Stimulated activated CD8-positive, alpha-beta memory T cell treated with anti-CD3 and anti-CD28 coated beads, Interleukin-4, amount 100 ng/mL, for 1 hour (primary cell): ENCODE measurements at places on chromosomes 2 and 18.

GRCh38 chr18:3689091-3689490 is 239.1 kb downstream of the TGIF1 start:
- DNase-seq, result no peak

DNA sequence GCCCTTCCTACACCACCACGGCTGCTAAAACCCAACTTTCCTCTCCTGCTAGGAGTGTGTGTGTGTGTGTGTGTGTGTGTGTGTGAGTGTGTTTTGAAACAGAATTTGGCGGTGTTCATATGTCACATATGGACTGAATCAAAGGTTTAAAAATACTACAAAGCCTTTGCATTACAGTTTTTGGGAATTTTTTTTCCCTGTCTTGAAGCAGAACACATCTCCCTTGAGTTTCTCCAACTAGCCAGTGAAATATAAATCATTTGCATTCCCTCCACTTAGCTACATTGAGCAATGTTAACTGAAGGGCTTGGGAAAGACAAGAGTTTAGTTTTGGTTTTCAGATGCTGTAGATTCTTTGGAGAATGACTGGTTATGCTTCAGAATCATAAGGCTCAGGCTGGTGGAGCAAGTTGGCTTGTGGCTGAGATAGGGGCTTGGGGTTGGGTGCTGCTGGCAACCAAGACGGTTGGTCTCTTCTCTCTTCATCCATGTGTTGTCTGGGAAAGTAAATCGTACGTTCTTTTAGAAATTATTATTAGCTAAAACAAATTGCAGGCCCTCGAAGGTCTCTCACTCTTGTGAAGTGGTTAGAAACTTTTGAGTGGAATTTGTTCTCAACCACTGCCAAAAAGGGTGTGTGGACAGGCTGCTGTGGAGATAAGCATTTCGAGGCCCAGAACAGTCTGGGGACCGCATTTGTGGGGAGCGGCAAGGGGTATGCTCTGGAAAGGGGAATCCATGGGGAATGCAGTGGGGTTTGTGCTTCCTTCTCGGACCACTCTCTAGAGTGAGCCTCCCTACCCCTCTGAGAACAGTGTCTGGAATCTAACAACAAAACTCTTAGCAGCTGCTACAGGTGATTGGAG is 1.4 kb downstream of the NRP2 start:
- no peak for DNase-seq

GRCh38 chr2:573025-573424 is 104.2 kb downstream of the TMEM18 start:
- DNase-seq, result no peak

DNA sequence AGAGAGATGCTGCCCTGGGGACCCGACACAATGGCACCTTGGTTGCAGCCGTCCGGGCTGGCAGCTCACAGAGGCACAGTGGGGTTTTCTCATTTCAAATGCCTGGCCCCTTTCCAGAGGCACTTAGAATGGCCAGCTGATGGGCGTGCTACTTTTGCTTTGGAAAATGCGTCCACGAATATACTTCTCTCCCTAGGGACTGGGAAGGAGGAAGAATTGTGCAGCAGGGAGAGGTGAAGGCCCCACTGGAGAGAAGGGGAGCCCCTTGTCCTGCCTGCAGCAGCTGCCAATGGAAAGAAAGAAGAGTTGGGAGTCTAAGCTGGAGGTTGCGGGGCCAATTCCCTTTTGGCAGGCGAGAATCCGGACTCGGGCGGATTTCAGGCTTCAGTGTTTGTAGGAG is 1.1 kb upstream of the MAL start:
- DNase-seq, result no peak

DNA sequence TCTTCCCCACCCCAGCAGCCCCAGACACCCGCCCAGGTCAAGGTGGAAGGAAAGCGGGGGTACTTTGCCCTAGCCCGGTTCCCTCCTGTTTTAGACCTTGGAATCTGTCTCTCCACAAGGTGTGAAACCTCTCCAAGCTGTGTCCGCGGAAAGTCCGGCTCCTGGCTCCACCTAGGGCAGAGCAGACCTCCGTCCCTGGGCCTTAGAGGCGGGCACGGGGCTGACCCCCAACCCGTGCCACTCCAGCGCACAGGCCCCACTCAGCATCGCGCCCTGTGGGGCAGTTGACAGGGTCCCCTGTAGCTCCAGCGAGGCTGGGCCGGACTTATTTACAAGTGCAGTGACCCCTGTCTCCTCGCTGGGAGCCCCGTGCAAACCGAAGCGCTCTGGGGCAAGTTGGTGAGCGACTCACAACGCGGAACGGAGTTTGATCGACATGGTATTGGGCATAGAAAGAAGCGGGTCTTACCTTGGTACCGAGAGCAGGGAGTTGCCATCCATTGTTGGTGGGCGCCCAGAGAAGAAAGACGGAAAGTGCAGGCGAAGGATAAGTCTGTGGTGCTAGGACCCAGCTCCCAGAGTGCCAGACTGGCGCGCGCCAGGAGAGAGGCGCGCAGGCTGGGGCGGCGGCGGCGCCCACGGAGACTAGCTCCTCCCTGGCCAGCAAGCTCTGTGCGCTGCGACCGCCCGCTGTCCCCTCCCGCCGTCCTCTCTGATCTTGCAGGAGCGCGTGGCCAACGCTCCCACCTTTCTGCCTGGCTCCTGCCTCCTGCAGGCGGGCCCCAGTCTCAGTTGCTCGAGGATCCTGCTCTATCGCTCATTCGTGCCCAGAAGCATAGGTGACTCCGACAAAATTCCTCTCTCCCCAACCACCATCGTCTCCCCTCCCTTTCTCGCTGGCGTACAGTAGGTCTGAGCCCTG is at the start of gene SPHKAP:
Gene SPHKAP (minus strand): TSS at position 590 of the 922 bp plus-strand sequence. CDS start 89 bp downstream, at position 501.
- no peak for DNase-seq

DNA sequence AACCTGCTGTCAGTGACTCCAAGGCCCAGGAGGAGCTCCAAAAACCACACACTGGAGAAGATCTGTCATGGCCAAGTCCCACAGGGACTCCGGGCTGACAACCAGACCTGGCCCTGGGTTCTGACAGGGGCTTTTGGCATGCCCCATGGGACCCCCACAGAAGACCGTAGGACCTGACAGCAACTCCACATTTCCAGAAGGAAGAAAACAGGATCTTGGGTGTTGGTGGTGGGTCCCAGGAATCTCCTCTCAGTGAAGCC is 275.9 kb upstream of the HS6ST1 start:
- no peak for DNase-seq

DNA sequence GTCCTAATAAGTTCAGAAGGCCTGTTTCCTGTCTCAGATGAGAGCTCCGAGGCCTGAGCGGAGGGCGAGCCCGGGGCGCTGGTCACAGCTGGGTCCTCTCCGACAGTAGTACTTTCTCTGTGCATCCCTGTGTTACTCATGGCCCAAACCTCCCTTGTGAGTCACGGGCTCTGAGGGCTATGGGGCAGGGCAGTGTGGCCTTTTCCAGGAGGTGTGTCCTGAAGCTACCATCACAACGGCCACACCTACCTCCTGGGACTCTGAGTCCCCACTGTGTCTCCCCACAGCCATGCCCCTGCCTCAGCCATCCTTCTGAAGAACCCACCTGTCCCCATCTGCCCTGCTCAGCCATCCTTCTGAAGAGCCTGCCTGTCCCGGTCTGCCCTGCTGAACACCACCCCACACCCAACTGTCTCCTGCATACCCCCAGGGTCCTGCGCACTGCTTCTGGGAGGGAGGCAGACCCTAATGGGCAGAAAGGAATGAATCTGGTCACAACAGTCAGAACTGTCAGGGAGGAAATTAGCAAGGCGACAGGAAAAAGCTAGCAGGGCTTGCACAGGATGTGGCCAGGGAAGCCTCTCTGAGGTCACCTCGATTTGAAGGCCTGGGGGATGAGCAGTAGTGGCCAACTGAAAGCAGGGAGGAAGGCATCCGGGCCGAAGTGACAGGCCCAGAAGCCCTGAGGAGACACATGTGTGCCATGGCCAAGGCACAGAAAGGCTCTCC is 145.4 kb upstream of the RIOK3 start:
- DNase-seq, result no peak
